Activated T-cell treated with anti-CD3 and anti-CD28 coated beads, Interleukin-2, amount 50 U/mL, for 72 hours (primary cell): ENCODE measurements at places on chromosomes 1 and 21. TPM values are rescaled to one million over a fixed set of nuclear protein-coding genes. Genes with fewer than 3 reads are reported as not detected.

CDA gene
- total RNA-seq = not detected

VANGL2 gene
- total RNA-seq = 0.28 TPM

PIK3CD gene
- 162 TPM for total RNA-seq

SPATA17 gene
- total RNA-seq = not detected

CA6 gene
- total RNA-seq = 2.5 TPM

FCRL1 gene
- total RNA-seq = 0.25 TPM

TMEM50A gene
- 136 TPM for total RNA-seq

C4BPA gene
- not detected for total RNA-seq

REN gene
- not detected for total RNA-seq

TMEM240 gene
- 1.3 TPM for total RNA-seq

GRCh38 chr1:17605582-17606344 lies 66.3 kb downstream of the ARHGEF10L start:
- no peak for DNase-seq

DNA sequence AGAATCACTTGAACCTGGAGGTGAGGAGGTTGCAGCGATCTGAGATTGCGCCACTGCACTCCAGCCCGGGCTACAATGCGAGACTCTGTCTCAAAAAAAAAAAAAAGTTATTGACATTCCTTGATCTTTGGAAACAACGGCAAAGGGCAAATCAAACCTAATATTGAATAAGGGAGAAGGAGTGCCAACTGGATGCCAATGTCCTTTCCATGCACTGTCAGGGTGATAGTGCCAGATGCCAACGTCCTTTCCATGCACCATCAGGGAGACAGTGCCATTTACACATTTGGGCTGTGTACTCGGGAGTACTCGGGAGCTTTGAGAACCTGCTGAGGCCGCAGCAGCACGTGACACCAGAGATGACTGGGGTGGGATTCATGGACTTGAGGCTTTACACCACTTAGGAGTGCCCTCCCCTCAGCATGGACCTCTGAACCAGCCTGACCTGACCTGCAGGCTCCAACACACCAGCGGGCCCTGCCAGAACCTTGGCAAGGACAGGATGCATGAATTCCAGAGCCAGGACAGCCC lies 34.5 kb upstream of the SOD1 start:
- DNase-seq = no peak

- no peak for DNase-seq
Measured at GRCh38 chr21:42964546-42965210, 9.7 kb upstream of the PKNOX1 start.

- DNase-seq = no peak
Measured at GRCh38 chr1:20367626-20368025, 77.0 kb downstream of the VWA5B1 start.

DNA sequence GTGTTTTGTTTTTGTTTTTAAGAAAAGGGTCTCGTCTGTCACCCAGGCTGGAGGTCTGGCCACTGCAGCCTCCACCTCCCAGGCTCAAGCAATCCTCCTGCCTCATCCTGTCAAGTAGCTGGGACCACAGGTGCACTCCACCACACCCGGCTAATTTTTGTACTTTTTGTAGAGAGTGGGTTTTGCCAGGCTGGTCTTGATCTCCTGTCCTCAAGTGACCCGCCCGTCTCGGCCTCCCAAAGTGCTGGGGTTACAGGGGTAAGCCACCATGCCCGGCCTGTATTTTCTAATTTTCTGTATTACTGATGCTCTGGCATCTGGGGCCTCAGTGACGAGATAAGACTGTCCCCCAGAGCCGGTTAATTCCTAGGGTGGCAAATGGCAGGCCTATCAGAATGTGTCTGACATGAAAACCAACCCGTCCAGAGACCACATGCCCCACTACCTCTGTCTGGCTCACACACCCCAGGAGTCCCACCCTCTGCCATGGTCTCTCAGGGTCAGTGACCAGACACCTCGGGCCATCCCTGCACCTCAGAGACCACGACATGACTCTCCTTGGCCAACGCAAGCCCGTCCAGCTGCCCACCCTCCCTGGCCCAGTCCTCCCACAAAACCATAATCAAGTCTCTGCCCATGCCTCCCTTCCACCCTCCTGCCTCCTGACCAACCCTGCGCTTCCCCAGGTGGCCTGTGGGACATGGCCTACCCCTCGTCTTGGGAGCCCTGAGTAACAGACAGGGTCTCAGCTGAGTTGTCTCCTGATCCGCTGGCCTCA lies 12.5 kb downstream of the NPHP4 start:
- no peak for DNase-seq

- DNase-seq = no peak
Measured at GRCh38 chr21:45963232-45963570, 18.4 kb upstream of the COL6A1 start.

DNA sequence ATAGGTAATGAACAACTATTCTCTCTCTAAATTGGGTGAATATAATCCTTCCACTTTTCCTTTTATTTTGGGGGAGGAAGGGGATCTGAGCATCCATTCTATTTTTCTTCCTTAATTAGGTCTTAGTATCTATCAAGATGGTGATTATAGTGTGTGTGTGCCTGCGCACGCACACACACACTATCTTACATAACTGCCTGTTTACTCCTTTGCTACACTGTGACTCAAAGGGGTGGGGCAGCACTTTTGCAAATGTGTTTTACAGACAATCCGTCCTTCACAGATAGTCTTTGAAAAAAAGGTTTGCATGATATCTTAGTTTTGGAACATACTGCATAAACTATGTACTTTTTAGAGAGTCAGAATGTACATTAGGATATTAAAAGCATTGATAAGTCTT lies 191.5 kb downstream of the SDCCAG8 start:
- no peak for DNase-seq

DNA sequence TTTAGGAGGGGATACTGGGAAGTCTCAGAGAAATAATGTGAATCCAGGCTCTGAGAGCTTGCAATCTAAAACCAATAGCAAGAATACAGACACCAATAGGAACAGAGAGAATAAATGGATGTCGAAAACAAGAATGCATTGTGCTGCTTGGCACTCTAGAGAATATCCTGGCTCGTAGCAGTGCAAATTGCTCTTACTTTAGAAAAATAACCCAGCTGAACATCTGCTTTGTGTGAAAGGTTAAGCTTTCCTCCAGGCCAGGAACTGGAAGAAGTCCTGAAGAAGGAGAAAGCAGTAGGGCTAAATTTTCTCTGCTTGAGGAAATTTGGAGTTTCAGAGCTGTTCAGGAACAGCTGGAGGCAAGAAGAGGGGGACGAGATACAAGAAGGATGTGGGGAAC lies 382.3 kb downstream of the HHIPL2 start:
- DNase-seq = no peak

GRCh38 chr1:33021567-33022431 lies 14.9 kb downstream of the AK2 start:
- no peak for DNase-seq

- DNase-seq = no peak
Measured at GRCh38 chr1:38050397-38051078, 3.9 kb upstream of the POU3F1 start.

DNA sequence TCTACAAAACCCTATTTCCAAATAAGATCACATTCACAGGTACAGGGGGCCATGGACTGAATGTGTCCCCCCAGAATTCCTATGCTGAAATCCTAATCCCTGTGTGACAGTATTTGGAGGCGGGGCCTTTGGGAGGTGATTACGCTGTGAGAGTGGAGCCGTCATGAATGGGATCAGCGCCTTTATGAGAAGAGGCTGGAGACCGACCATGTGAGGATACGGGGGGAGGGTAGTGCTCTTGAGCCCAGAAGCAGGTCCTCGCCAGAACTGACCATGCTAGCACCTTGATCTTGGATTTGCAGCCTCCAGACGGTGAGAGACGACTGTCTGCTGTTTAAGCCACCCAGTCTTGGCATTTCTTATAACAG lies 23.8 kb upstream of the KIF26B start:
- DNase-seq = no peak

GRCh38 chr21:43352568-43353281 lies 74.2 kb downstream of the SIK1 start:
- peak; percentile 29 for DNase-seq

- DNase-seq = no peak
Measured at GRCh38 chr1:159958719-159959380, 4.8 kb upstream of the SLAMF9 start.

DNA sequence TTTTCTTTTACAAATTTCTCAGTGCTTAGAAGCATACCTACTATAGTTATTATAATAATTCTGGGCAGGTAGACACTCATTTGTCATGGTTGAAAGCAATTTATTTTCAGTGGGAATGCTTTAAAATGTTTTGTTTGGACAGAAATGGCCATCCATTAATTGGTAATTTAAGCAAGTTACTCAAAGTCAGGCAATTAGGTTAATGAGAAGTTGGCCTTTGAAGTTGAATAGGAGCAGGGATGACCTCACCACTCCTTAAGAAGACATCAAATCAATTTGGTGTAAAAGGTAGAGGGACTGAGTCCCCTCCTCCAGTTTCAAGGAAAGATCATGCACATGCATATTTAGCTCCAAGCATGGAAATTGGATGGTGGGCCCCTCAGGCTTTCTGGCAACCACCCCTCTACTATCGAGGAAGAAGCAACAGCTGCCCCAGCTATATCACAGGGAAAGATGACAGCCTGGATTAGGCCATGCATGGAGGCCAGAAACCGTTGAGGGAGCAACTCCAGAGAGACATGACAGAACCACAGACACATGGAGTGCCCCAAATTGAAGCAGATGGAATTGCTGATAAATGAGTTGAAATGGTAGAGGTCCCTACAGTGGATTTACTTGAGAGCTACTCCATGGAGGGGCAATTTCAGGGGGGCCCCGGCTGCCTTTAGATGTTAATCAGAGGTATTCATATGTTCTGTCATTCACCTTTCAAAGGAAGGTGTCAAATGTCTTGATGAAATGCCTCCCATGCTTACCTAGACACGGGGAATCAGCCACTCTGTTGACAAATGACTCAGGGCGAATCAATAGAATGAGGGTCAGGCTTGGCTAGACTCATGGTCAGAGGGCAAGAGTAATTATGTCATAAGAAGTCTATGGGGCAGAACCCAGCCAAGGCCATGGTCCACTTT lies 26.7 kb downstream of the HLX start:
- no peak for DNase-seq
